AG08396 (cell line): ENCODE measurements at places on chromosomes 1 and 21.

DNA sequence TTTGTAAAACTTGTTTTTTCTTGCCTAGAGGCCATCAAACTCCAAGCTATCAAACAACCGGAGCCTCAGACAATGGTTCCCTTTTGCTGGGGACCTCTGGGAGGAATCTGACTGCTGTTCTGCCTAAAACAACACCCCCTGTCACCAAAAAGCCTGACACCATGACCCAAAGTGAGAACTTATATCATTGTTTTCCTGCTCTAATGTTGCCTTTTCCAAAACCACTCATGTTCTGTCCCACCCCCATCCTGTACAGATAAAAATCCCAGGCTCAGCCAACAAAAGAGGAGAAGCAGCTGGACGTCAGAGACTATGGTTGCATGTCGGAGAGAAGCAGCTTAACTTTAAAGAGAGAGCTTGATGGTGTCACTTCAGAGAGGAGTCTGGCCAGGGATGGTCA lies 327.2 kb upstream of the CXADR start:
- DNase-seq = no peak

DNA sequence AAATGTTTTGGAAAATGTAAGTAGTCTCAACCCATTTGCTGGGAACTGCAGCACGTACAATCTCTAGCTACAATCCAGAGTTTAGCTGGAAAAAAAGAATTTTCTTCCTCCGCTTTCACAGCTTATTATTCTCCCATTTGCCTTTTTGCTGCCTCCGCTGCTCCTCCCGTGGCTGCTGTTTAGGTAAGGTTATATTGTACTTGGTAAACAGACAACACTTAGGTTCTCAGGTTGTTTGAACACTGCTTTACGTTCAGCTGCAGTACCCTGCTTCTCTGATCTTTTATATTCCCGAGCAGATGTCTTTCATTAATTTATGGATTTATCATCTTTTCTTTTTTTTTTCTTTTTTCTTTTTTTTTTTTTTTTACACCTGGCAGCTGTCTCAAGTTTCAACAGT lies 14.3 kb downstream of the PROX1 start:
- no peak for DNase-seq

DNA sequence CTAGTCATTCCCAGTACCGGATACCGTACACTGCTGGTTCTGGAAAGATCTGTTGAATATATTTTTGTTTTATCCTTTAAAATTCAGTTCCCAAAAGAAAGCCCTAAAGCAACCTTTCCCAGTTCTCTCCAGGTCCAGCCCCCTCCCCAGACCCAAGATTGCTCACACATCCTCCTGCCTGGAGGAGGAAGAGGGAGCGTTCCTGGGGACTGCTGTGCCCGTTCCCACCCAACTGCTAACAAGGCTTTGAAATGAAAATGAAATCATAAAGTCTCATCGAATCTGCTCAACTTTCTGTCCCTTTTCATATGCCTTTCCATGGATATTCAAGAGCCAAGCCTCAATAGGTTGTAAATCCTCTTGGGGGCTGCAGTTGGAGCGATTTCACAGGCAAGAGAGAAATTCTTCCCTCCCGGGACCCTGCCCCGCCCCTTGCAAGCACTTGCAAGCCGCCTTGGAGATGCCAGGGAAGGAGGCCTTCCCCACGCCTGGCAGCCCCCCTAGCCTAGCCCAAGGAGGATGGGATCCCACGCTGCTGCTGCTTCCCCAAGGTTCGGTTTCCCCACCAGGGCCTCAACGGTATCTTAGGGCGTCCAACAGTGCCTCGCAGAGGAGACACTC lies 113.2 kb upstream of the CACHD1 start:
- no peak for DNase-seq

- no peak for DNase-seq
Measured at GRCh38 chr1:217228689-217229088, 402.2 kb downstream of the GPATCH2 start.

- DNase-seq = no peak
Measured at GRCh38 chr1:207088701-207089626, at the start of gene C4BPB. TSS of gene C4BPB (plus strand) at chr1:207088860. CDS start at chr1:207089532, 672 bp downstream.

- DNase-seq = no peak
Measured at GRCh38 chr1:236020359-236021219, 44.3 kb downstream of the NID1 start.

GRCh38 chr1:96281491-96281890 lies 440.1 kb upstream of the PTBP2 start:
- no peak for DNase-seq

DNA sequence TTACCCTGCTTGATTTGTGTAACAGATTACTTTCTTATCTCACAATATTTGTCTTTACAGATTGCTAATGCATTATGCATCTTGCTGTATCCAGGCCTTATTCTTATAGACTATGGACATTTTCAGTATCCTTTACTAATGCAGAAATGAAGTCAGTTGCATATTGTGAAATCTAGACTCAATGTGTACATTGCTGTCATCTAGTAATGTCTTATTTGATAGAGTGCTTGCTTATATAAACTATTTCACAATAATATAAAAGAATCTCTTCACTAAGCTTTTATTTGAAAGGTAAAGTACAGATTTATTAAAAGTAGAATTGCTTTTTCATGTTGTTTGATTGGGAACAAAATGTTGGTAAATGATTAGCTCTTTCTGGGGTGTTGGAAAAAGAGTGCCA lies 39.6 kb downstream of the ALG6 start:
- no peak for DNase-seq
